ENCODE measurements at places on chromosomes 3 and 15.

- H3K36me3 ChIP-seq: no peaks in the 10 kb centered on the region
- no peak overlapping the region for H3K4me3 ChIP-seq
- no peaks in the 10 kb centered on the region for H3K27me3 ChIP-seq
- peaks cover 21% of the 10 kb centered on the region for H3K4me1 ChIP-seq
Observed at GRCh38 chr3:193836918-193837317, 243.9 kb downstream of the OPA1 start.

DNA sequence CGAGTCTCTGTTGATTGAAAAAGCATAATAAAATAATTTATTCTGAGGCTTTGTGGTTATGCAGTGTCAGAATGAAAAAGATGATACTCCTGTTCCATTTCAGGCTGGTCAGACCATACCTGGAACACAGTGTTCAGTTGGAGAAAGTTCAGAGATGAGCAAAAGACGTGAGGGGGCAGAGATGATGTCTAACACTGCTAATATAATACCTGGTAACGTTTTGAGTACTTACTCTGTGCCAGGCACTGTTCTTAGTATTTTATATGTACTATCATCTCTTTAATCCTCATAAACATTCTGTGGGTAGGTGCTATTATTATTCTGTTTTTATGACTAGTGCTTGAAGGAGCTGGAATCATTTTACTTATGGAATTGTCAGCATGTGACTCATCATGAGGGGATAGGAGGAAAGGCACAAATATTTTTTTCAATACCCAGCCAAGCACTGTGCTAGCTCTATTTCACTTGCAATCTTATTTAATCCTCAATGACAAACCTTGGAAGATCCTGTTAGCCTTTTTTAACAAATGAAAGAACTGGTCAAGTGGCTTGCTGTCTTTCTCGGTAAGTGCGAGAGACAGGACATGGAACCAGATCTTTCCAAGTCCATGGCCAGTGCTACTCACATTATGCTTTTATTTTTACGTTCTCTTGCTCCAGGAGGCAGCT lies 31.8 kb downstream of the IQGAP1 start:
- no peak overlapping the region for H3K27ac ChIP-seq
- no peaks in the 10 kb centered on the region for H3K36me3 ChIP-seq
- peaks cover 83% of the 10 kb centered on the region for H3K4me1 ChIP-seq
- no peak for DNase-seq

DNA sequence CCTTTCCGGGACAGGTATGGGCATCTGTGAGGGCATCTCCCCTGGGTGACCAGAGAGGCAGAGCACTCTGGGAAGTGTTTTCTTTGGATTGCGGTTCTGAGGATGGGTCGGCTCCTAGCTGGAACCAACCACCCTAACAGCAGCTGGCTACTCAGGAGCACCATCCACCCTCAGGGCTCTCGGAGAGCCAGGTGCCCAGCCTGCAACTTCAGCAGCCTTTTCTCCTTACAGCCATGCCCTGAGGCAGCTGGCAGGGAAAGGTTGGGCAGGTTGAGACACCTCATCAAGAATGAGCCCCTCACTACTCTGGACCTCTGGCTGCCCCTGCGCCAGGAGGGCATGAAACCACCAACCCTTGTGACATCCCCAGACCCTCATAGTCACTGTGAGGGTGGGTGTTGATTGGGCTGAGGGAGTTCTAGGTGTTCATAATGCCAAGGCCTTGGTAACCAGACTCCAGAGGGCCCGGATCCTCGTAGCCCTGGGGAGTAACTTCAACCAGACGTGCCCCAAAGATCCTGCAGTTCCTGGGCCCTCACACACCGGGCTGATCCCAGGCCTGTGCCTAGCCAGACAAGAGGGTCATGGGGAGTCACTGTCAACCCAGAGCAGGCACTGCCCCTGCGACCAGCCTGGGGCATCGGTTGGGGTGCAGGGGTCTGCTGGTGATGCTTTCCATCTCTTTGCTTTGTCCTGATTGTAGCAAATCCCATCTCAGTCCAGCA lies 114.4 kb upstream of the ABHD17C start:
- no peak overlapping the region for H3K27ac ChIP-seq
- DNase-seq: peak; percentile 46
- no peaks in the 10 kb centered on the region for H3K4me1 ChIP-seq
- H3K27me3 ChIP-seq: no peaks in the 10 kb centered on the region
- peaks cover 7% of the 10 kb centered on the region for H3K36me3 ChIP-seq

DNA sequence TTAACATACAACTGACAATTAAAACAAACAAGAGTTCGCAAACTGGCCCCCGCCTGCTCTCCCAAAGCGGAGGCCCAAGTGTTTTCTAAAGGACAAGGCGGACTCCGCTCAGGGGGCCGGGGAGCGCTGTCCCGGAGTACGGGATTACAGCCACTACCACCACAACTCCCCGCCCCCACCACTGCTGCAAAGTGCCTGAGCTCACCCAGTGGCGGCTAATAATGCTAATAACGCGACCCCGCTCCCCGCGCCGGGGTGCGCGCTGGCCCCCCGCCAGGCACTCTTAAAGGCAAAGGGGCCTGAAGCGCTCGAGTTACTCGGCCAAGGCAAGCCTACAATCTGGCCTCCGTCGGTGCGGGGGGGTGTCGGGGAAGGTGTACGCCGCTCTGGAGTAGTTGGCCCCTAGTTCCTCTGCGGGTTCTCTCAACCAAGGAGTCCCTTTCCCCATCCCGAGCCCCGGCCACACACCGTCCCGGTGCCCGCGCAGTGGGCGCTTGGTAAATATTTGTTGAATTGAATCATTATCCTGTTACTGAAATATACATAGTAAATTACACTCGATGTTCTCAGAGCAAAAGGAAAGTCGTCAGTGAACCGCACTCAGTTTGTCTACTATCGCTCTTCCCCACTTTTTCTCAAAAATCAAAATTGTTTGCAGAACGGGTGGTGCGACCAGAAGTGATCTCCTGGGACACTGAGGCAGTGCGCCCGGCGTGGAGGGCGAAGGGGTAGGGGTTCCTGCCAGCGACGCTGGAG lies 827 bp downstream of the WNT5A start:
- peaks cover 8% of the 10 kb centered on the region for H3K4me1 ChIP-seq
- peaks cover 3% of the 10 kb centered on the region for H3K27me3 ChIP-seq
- H3K36me3 ChIP-seq: no peaks in the 10 kb centered on the region
- DNase-seq: peak; percentile 78
- peak overlapping the region; percentile 74 for H3K27ac ChIP-seq
- peak overlapping the region; percentile 55 for H3K4me3 ChIP-seq

GRCh38 chr3:195794708-195795107 lies 17.0 kb downstream of the MUC4 start:
- H3K36me3 ChIP-seq: no peaks in the 10 kb centered on the region
- H3K27ac ChIP-seq: no peak overlapping the region
- no peak for DNase-seq
- no peaks in the 10 kb centered on the region for H3K4me1 ChIP-seq

DNA sequence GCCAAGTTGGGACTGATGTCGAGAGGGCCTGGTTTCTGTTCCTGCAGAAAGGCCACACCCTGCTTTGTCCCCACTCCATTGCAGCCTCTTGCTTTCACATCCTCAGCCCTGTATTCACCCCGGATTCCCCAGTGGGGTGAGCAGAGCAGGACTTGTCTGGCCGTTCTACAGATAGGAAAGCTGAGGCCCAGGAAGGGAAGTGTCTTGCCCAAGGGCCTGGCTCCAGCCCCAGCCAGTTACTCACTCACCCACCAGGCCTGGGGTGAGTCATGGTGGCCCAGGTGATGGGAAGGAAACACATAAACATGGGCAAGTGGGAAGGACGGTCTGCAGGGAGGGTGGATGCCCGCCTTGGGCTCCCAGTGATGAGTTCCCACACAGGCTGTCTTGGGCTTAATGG lies 6.1 kb upstream of the DUSP7 start:
- no peak for DNase-seq
- H3K27me3 ChIP-seq: no peaks in the 10 kb centered on the region
- H3K27ac ChIP-seq: no peak overlapping the region

GRCh38 chr3:49013738-49014660 lies 4.4 kb downstream of the DALRD3 start:
- no peaks in the 10 kb centered on the region for H3K27me3 ChIP-seq
- no peak overlapping the region for H3K27ac ChIP-seq
- DNase-seq: no peak
- H3K4me1 ChIP-seq: peaks cover 83% of the 10 kb centered on the region
- no peak overlapping the region for H3K4me3 ChIP-seq

DNA sequence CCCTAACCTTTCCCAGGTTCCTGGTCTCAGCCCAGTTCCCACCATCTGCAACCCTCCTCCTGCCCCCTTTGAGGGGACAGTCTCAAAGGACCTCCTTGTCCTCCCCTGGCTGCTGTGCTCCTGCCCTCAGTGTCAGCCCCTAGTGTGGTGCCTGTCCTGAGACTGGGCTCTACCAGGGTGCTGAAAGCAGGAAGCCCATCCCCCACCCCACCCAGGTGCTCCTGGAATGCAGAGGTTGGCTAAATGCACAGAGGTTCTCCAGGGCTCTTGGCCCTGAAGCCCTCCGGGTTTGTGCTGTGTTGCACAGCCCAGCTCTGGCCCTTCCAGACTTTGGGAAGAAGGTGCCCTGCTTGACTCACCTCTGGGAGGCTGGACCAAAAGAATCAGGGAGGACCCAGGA lies 21.8 kb downstream of the C3orf18 start:
- no peak overlapping the region for H3K27ac ChIP-seq
- no peaks in the 10 kb centered on the region for H3K36me3 ChIP-seq
- no peak overlapping the region for H3K4me3 ChIP-seq
- peaks cover 3% of the 10 kb centered on the region for H3K27me3 ChIP-seq
- DNase-seq: no peak

DNA sequence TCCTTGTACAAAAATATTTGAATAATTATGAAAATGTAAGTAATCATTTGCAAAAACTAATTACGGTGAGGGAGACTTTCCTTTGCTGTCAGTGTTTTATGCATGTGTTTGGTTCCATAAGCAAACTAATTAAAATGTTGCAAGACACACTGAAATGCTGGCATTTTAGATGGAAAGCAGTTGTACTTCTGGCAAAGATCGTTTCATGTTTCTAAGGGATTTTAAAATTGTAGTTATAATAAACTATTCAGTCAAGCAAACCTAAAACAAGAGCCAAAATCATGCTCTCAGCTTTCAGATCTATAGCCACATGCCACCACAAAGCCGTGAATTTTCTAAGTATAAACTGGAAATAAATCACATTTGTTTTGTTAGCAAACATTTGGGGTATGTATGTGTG lies 240.1 kb upstream of the ZNF385D start:
- no peaks in the 10 kb centered on the region for H3K27me3 ChIP-seq
- no peak for DNase-seq
- no peak overlapping the region for H3K4me3 ChIP-seq
- H3K27ac ChIP-seq: no peak overlapping the region
- H3K36me3 ChIP-seq: no peaks in the 10 kb centered on the region
- H3K4me1 ChIP-seq: no peaks in the 10 kb centered on the region

- no peak overlapping the region for H3K4me3 ChIP-seq
- no peaks in the 10 kb centered on the region for H3K36me3 ChIP-seq
- H3K27ac ChIP-seq: no peak overlapping the region
- no peaks in the 10 kb centered on the region for H3K4me1 ChIP-seq
- no peaks in the 10 kb centered on the region for H3K27me3 ChIP-seq
Observed at GRCh38 chr15:33670567-33670966, 297.7 kb upstream of the CHRM5 start.

- H3K4me1 ChIP-seq: peaks cover 37% of the 10 kb centered on the region
- no peaks in the 10 kb centered on the region for H3K36me3 ChIP-seq
- H3K27ac ChIP-seq: no peak overlapping the region
- peak; percentile 73 for DNase-seq
- H3K4me3 ChIP-seq: peak overlapping the region; percentile 53
Observed at GRCh38 chr3:27728195-27729087, 6.3 kb upstream of the EOMES start.

DNA sequence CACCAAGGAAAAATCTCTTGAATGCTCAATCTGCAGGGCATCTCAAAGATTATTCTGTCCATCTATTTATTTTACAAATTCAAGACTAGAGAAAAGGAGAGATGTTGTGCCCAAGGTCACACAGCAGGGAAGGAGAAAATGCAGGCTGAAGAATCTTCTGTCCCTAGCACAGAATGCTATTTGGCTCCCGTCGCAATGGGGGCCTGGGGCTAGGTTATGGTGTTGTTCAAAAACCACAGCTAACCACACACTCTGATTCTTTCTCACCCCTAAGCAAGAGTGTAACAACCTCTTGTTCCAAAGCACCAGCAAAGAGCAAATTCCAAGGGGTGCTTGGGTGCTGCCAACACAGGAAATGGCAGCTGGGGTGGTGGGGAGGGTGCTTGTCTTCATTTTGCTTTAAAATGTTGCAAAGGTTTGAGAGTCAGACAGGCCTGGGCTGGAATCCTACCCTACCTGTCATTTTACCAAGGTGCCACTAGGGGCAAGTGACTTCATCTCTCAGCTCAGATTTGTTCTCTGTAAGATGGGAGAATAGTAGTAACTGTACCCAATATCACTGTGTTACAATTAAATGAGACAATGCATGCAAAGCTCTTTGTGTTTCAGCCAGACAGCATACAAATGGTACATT lies 112.5 kb downstream of the ADAMTS9 start:
- no peaks in the 10 kb centered on the region for H3K27me3 ChIP-seq
- no peaks in the 10 kb centered on the region for H3K4me1 ChIP-seq
- no peak overlapping the region for H3K27ac ChIP-seq
- H3K4me3 ChIP-seq: no peak overlapping the region
- H3K36me3 ChIP-seq: no peaks in the 10 kb centered on the region

DNA sequence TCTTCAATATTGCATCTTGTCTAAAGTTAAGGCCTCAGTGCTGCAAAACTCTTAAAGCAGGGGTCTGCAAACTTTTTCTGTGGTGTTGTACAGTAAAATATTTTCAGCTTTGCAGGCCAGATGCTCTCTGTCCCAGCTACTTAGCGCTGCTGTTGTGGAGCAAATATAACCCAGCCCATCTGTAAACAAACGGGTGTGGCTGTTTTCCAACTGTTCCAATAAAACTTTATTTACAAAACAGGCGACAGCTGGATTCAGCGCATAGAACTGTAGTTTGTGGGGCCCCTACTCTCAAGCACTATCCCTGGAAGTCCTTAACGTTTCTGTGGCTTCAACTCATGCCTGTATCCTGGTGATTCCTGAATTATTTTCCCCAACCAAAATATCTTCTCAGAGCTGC lies 365.0 kb downstream of the FOXP1 start:
- no peak for DNase-seq
- no peak overlapping the region for H3K4me3 ChIP-seq
- H3K4me1 ChIP-seq: no peaks in the 10 kb centered on the region
- H3K27ac ChIP-seq: no peak overlapping the region

GRCh38 chr15:74857082-74857655 lies 14.2 kb upstream of the ULK3 start:
- peaks cover 22% of the 10 kb centered on the region for H3K36me3 ChIP-seq
- no peak for DNase-seq
- H3K27me3 ChIP-seq: no peaks in the 10 kb centered on the region
- H3K27ac ChIP-seq: no peak overlapping the region
- H3K4me3 ChIP-seq: no peak overlapping the region
